ENCODE measurements at places on chromosomes 5 and 9. TPM values are rescaled to one million over a fixed set of nuclear protein-coding genes. Genes with fewer than 3 reads are reported as not detected.

The ANXA6 gene
- 202 TPM for total RNA-seq

The PCDHGB2 gene
- 9.2 TPM for total RNA-seq

The TEK gene
- 19.1 TPM for total RNA-seq

The ADAMTS2 gene
- total RNA-seq = 3.6 TPM

The ODF2 gene
- total RNA-seq = 12.0 TPM
